Mesothelial cell of epicardium (in vitro differentiated cells): ENCODE measurements at places on chromosomes 6 and 20.

GRCh38 chr20:36975099-36975818, 23.8 kb upstream of the SAMHD1 start:
- DNase-seq, result no peak

DNA sequence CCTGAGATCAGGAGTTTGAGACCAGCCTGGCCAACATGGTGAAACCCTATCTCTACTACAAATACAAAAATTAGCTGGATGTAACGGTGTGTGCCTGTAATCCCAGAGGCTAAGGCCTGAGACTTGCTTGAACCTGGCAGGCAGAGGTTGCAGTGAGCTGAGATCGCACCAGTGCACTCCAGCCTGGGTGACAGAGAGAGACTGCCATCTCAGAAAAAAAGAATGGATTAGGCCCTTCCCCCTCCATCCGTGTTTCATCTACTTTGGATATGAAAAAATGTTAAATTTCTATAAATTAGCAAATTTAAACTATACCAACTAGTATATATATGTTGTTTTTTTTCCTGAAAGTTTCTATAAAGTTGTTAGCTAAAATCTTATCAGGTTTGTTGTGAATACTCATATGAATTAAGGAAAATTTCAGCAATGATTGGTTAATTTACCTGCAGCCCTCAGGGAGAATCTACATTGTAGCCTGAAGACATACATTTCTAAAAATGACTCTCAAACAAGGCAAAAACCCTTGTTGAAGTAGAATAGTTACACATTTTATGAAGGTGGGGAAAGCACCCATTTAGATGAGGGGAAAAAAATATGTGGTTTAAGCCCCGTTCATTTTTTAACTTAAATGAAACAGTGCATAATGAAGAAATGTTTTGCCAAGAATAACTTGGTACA, 120.9 kb downstream of the TIAM2 start:
- no peak for DNase-seq

- no peak for DNase-seq
These were observed 155.1 kb downstream of the PRDM13 start for GRCh38 chr6:99761711-99762110.

GRCh38 chr20:21126581-21126870, 644 bp downstream of the KIZ start:
- no peak for DNase-seq

- DNase-seq, result no peak
These were observed 141.5 kb downstream of the KLHL32 start for GRCh38 chr6:97066056-97066455.

- DNase-seq, result no peak
These were observed 302.0 kb downstream of the ALDH8A1 start for GRCh38 chr6:134647861-134648260.

DNA sequence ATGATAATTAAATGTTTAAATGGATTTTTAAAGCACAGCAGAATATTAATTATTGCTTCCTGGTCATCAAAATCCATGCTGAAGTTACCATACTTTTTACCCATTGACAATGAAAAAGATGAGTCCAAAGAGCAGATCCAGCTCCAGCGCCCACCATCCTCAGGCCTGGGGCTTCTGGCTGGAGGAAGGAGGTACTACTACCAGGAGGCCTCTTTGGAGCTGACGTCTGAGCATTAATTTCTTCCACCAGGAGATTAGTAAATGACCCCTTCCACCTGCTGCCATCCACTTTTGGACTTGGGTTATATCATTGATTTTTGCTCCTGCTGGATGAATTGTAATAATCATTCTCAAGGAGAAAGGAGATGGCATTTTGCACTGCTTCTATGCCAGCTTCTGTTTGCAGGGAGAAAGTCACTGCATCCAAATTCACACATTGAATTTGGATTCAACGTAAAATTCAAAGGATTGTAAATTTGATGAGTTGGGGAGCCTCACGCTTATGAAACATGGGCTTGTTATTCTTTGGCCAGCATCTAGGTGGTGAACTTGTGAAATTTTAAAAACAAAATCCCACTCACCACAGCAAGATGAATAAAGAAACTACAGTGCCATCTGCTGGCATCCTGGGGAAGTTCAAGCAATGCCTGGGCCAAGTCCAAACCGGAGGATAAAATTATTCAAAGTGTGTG, 121.8 kb downstream of the SASH1 start:
- DNase-seq, result peak; percentile 78

GRCh38 chr6:11333132-11333849, 100.8 kb upstream of the NEDD9 start:
- DNase-seq, result no peak

GRCh38 chr6:170042596-170043118, 248.2 kb downstream of the DLL1 start:
- DNase-seq, result no peak

GRCh38 chr20:45288860-45289259, 17.8 kb upstream of the RBPJL start:
- DNase-seq, result no peak

- no peak for DNase-seq
These were observed 43.9 kb upstream of the DSN1 start for GRCh38 chr20:36817496-36817895.

DNA sequence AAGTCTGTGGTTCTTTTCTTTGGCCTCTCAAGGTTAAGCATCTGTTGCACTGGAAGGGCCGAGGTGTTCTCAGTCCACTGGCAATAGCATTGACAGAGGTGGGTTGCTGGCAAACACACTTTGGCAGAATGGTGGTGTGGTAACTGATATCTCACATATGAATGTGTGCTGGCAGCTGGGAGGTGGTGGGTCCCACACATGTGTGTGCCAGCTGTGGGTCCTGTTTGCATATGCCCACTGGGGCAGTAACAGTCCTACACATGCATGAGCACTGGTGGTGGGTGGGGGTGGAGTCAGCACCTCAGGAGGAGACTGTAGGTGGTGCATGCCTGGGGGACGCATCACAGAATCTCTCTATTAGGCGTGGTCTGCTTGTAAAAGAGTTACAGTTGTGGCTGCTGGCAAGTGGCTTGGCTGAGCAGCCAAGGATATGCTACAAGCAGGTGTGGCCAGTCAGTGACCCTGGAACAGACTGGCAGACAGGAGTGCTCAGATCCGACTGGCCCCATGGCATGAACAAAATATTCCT, 934.3 kb downstream of the GRIK2 start:
- DNase-seq, result no peak

- no peak for DNase-seq
These were observed 4.2 kb downstream of the BEND6 start for GRCh38 chr6:56959094-56959493.

DNA sequence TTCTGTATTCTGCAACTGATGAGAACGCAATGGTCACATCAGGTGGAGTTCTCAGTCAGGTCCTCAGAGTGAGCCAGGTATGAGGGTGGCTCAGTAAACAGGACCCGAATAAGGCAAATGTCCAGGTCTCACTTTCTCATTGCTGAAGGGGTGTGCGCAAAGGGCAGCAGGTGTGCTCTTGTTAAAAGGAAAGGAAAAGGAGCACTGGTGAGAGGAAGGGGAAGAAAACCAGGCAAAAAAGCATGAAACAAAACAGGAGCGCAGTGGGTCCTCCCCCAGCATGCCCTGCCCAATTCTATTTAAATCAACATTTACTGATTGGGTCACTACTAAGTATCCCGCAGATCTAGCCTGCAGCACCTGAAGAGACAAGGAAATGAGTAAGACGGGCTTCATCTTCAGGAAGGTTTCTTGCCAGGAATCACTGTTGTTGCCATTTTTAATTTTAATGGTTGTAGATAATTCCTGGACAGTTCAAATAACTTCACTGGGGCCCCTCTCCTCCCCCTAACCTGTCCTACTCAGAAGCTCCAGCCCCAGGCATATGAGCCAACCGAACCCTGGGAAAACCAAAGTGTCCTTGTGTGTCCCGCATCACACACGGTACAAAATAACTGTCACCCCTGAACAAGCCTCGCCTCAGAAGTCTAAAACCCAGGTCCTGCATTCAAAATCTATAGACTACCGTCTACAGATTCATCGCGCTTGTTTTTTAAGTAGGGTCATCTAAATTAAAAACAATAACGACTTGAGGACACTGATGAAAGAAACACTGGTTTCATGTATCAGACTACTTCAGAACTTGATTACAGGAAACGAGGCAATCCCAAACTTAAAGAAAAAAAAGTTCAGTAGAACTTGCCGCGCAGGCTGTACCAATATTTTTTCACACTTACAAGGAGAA, 980 bp downstream of the MBOAT1 start:
- DNase-seq, result no peak
